Activated effector memory CD4-positive, alpha-beta T cell treated with Interleukin-2 at 50 U/mL for 16 hours (primary cell): ENCODE measurements at places on chromosomes 6 and 20.

DNA sequence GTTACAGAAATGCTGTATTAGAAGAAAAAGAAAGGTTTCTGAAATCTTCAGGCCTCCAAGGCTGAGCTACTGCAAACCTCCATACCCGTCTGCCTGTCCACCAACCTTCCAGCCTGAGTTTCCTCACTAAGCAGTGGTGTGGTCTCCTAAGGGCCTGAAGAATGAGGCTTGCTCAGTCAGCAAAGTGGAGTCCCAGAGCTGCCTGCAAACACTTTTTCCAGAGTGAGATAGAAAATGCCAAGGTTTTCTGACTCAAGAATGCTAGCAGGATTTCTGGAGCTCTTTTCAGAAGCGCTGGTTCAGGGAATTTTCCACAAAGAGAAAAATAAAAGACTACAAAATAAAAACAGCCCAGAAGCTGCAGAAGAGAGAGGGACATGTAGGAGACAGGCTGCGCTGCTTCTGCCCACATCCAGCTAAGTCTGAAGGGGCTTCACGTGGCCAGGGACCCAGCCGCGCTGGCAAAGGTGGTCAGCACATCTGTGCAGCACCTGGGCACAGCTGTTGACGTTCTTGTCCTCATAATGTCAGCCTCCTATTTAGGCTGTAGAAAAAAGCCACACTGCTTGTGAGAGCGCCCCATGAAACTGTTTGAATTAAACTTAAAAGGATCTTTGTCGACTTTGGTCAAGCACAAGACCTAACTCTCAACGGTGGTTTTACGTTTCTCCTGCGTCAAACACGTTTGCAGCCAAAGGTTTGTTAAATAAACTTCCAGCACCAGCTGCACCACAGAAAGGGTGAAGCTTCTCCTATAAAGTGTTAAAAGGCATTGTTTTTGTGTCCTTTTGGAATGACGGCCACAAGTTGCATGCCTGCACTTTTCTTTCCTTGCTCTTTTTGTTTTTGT, 209.0 kb downstream of the THBS2 start:
- DNase-seq = no peak

DNA sequence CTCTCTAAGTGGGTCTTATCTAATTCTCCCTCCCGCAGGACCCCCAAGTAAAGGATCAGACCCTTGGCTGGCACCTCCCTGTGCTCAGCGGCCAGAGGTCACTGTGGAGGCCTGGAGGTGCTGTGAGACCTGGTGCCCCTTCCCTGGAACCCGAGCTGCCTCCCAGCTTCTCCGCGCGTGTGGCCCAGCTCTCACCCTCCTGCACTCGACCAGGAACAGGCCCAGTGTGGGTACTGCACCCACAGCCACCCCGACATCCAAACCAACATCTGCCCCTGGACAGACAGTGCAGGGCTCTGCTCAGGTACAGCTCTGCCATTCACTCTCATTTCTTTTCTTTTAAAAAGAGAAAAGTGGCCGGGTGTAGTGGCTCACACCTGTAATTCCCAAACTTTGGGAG, 42.4 kb downstream of the TMEM242 start:
- no peak for DNase-seq

- no peak for DNase-seq
Observed at GRCh38 chr6:633611-634010, 23.3 kb downstream of the HUS1B start.

- DNase-seq = no peak
Observed at GRCh38 chr6:160523223-160523622, 140.9 kb downstream of the LPA start.

DNA sequence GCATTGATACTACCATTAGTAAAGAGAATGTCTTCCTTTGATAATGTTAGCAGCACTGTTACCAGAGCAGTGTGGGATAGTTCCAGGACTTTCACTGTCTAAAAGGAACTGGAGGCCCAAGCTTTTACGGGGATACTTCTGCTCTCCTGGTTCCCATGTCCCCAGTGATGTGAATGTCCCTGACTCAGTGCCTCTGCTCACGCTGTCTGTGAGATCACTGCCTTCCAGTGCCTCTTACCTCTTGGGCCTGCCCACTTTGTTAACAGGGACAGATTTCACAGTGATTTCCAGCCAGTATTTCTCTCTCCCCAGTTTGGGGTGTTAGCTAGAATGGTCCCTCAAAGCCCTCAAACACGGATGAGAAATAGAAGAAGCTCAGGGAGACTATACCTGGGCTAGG, 14.4 kb downstream of the PTPRA start:
- no peak for DNase-seq

DNA sequence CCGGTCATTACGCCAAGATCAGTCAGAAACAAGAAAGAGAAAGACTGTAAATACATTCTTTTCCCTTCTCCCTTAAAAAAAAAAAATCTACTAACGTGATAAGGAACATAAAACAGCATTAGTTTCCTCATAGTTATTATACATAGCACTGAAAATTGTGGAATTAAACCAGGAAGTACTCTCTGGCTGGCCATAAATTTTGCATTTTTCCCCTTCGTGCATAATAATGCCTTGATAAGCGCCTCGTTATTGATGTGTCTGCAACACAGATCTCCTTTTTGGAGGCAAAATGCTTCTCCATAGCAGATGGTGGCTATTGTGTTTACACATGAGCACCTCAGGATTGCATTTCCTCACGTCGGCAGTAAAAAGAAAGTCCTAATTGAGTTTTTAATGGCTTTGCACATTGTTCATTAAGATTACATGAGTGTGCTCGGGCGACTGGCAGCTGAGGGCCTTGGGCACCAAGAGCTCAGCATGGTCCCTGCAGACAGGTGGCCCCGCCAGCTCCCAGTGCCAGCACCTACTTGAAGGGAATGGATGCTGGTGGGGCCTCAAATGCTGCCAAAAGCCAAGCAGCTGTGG, 394.5 kb downstream of the PTPRT start:
- DNase-seq = no peak

- DNase-seq = no peak
Observed at GRCh38 chr6:118298476-118299427, 249.3 kb upstream of the PLN start.

DNA sequence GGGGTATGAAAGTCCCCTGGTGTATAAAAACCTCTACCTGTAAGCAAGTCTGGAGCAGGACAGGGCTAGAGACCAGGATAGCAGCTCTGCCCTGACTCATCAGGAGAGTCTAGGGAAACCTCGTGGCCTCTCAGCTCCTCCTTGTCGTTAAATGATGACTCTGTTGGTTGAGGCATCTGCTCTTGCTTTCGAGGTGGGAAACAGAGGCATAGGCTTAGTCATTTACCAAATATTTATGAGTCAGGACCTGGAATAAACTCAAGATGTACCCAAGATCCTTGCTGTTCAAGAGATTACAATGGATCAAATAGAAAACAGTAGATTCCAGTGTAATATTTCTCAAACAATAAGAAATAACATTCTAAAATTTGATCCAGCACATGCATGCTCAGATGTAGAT, 5.5 kb downstream of the MANBAL start:
- DNase-seq = no peak

DNA sequence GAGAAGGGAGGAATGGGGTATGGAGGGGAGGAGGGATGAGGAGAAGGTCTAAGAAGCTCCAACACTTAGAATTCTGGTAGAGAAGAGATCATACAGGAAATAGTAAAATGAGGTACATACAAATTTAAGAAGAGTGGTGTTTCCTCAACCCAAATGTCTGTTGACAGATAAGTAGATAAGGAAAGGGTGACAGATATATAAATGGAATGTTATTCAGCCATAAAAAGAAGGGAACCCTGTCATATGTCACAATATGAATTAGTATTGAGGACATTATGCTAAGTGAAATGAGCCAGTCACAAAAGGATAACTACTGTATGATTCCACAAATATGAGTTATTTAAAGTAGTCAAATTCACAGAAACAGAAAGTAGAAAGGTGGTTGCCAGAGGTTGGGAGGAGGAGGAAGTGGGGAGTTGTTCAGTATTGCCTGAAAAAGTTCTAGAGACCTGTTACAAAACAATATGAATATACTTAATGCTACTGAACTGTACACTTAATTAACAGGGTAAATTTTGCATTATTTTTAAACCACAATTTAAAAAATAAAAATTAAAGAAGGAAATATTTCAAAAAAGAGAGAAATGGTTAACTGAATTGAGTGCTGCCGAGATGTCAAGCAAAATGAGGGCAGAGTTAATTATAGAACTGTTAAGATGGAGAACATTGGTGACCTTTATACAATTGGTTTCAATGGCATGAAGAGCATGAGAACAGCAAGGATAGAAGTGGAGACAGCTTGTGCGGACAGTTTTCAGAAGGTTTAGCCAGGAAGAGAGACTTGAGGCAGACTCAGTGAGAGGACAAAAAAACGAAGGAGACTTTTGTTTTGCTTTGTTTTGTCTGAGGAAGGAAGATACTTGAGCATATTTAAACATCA, 47.6 kb upstream of the ADGRF4 start:
- DNase-seq = no peak

DNA sequence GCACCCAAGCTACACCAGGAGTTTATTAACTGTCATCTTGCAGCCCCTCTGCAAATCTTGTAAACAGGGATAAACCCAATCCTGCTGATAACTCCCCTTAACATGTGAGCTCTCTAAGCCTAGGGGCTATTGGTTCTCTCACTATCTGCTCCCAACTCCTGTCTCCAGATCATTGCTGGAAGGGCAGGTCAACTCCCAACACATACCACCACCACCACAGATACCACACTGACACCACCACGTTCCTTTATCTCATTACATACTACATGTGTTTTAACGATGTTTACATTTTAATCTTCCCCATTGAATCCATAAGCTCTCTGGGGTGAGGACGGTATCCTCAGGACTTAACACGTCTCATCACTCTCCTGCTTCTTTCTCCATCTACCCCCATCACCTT, 51.8 kb downstream of the SIM1 start:
- no peak for DNase-seq

DNA sequence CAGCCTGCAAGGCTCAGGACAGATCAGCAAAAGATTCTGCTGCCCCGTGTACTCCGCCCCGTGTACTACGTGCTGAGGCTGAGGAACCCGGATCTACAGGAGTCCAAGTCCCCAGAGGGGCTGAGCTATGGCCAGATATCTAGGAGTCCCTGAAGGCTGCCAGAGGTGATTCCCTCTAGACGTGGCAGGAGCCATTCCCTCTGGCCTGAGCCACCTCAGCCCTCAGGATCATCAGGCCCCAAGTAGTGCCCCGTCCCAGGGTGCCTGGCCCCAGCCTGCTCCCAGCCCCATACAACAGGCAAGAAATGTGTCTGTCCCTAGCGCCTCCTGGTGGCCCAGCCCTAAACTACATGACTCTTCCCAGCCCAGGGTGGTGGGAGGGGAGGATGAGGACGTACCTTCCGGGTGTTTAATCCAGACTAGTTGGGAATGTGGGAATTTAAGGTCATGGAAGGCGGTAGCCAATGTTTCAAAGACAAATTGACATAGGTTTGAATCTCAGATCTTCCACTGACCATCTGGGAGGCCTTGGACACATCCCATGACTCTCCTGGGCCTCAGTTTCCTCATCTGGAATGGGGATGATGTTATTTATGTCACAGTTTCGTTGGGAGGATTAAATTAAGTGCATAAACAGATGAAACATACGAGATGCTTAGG, 49.4 kb upstream of the PTPN1 start:
- peak; percentile 68 for DNase-seq

- DNase-seq = no peak
Observed at GRCh38 chr6:56096946-56097621, 150.3 kb downstream of the COL21A1 start.

DNA sequence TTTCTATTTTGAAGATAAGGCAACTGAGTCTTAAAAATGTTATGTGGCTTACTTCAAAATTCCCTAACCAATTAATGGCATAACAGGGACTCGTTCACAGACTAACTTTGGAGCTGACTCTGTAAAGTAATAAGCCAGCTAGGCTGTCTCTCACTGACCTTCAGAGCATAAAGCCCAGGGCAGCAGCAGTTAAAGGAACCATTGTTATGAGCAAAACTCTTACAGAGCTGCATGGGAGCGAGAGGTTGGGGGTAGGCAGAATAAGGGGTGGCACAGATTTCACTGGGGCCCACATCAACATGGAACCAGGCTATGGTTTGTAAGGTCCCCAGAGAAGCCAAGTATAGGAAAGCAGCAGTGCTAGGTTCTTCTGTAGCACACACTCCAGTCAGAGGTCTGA, 637.8 kb downstream of the RFPL4B start:
- no peak for DNase-seq

GRCh38 chr20:516799-517198, 26.8 kb downstream of the CSNK2A1 start:
- DNase-seq = no peak

GRCh38 chr6:123913863-123914262, 110.2 kb downstream of the NKAIN2 start:
- no peak for DNase-seq

- no peak for DNase-seq
Observed at GRCh38 chr20:63090682-63091571, 84.2 kb upstream of the BHLHE23 start.

DNA sequence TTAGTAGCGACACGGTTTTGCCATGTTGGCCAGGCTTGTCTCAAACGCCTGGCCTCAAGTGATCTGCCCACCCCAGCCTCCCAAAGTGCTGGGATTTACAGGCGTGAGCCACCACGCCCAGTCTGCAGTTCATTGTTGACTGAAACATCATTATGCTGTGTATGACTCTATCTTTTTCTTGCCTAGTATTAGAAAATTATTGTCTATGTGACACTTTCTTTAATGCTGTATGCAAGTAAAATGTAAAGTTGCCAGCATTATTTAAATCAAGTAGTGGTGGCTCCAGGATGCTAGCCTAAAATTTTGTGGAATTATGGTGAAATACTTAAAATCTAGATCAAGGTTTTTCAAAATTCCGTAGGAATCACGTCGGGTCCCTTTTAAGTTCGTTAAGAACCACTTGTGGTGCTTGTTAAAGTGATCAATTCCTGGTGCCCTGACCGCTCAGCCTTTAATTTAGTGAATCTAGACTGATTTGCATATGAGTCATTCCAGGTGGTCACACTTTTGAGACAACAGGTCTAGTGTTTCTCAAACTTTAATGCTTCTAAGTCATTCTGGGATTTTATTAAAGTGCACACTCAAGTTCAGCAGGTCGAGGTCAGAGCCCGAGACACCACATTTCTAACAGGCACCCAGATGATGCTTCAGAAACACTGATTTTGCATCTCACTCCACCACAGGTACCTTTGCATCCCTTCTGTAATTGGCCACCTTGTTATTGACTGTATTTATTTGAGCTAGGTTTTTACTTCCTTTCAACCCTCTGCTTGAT, 132.6 kb upstream of the MTHFD1L start:
- DNase-seq = no peak

DNA sequence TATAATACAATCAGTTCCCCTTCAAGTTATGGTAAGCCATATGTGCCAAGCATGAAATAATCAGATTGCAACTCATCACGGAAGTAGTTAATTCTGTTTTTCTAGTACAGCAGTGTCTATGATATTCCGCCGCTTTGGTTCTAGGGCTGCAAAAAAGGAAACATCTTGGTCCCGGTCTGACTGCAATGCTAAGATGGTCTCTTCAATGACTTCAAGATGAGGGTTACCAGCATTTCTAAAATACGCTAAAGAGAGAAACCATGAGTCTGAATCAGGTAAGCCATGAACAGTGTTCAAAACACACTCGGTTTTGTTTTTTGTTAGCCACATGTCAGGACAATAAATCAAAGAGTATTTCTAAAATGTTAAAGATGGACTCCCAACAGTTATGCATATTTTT, 3.2 kb upstream of the ANKRD60 start:
- no peak for DNase-seq

- DNase-seq = no peak
Observed at GRCh38 chr20:54219751-54220426, 12.0 kb downstream of the PFDN4 start.
